Kidney capillary endothelial cell (primary cell): ENCODE measurements at places on chromosomes 2 and 18.
A peak's percentile ranks its signal among the peaks of the same experiment; 100 is the strongest.

DNA sequence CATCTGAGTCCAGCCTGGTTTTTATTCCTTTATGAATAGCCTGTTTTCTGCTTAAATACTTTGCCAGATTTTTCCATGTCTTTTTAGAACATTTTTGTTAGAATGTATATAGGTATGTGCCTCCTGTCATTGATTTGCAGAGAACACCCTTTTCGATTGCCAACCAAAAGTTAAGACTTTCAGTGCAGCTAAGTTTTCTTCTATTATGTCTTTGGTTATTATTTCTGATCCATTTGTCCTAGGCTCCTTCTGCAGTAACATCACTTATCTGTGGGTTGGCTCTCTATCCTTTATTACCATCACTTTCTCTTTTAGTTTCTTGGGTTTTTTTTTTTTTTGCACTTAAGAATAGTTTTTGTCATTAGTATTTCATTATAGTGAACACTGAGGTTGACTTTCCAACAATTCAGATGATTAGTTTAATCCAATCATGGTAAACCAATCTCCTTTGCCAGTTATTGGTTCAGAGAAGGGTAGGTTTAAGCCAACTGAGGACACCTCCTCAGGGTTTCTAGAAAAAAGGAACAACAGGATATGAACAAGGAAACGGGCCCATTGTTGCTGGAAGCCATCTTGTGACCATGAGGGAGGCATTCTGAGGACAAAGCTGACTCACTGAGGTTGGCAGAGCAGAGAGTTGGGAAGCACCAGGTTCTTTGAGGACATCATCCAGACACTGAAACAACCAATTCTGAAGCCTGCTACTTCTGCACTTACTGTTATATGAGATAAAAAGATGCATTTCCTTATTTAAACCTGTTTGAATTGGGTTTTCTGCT is 37.9 kb upstream of the GBX2 start:
- peak; percentile 26 for DNase-seq

DNA sequence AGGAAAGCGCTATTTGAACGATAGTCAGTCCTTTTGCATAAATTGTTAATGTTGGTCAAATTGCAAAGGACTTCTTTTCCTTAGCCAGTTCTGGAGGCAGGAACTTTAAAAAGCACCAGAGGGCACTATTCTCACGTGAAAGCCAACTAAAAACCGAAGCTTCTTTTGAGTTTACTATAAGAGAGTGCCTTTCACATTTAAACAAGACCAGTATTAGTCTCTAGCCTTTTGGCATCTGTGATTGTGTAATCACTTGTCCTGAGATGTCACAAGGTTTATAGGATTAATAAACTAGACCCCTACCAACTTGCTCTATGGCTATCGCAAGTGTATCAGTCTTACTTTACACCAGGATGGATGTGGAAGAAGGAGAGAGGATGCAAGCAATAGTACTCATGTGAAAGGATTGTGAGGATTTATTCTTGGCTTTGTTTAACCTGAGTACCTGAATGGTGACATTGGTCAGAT is 14.4 kb upstream of the STAT4 start:
- peak; percentile 46 for DNase-seq

DNA sequence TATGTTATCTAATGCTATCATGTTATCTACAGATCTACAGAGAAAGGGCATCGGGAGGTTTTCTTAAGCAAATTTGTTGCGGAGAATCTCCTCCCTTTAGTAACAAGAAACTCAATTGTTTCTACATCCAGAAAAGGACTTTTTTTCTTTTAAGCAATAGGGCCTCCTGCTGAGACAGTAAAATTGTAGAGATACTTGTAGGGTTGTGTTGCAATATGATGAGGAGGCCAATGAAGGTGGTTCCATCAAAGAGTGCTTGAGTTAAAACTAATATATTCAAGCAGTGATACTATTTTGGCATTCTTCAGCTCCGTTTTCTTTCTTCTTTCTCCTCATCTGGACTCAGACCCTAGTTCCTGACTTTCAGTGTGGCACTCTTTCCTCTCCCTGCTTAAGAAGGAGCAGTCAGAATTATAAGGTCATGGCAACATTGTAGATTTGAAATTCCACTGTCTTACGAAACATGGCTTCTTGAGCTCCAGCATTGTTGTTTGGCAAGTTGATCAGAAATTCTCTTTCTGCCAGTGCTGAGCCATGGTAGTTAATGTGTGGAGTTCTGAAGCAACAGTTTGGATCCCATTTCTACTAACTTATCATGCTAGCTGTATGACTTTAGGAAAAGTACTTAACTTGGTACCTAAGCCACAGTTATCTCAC is 202.0 kb upstream of the SLC14A2 start:
- DNase-seq = no peak

- no peak for DNase-seq
Measured at GRCh38 chr2:123840574-123840973, 184.5 kb upstream of the CNTNAP5 start.

- DNase-seq = no peak
Measured at GRCh38 chr2:233892793-233893192, 24.4 kb upstream of the TRPM8 start.
